ENCODE measurements at places on chromosomes 12 and 14. TPM values are rescaled to one million over a fixed set of nuclear protein-coding genes. Genes with fewer than 3 reads are reported as not detected.

- no peak for DNase-seq
Observed at GRCh38 chr14:30387871-30388270, 171.1 kb upstream of the G2E3 start.

DNA sequence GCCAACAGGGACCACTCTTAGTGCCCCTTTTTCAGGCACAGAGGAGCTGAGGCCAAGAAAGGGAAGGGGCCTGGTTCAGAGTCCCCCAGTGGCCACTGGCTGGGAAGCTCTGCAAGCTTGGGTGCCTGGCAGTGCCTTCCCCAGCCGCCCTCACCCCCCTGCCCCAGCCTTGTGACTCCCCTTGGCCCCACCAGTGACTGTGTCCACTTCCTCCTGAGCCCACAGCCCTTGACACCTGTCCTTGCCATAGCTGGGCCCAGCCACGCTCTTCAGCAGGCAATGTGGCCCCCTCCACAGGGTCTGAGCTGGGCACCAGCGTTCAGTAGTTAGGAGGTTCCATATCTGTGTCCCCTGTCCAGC lies 19.0 kb upstream of the C14orf180 start:
- DNase-seq = no peak

Gene SERPINA12
- not detected for total RNA-seq

GRCh38 chr12:62519043-62519442 lies 52.4 kb downstream of the MON2 start:
- no peak for DNase-seq

GRCh38 chr12:88237954-88238353 lies 95.8 kb downstream of the TMTC3 start:
- no peak for DNase-seq

- no peak for DNase-seq
Observed at GRCh38 chr12:121943926-121944325, 25.5 kb downstream of the CFAP251 start.

GRCh38 chr12:34342048-34342447 lies 319.8 kb downstream of the ALG10 start:
- no peak for DNase-seq

DNA sequence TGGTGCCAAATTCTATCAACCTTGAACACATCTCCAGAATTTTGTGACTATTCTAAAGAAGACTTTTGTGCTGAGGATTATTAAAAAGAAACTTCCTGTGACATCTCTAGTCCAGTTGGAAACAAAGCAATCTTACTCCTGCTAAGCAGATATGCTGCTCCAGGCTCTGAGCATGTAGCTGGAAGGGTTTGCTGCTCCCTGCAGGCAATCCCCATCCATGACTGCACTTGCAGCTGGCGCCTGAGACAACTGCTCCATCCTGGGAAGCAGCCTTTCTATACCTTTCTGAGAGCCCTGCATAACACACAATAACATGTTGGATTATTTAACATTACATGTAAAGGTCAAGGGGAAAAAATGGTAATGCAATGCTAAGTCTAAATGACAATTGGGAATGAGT lies 105.1 kb downstream of the NDUFA12 start:
- no peak for DNase-seq

Gene SPIC
- not detected for total RNA-seq

DNA sequence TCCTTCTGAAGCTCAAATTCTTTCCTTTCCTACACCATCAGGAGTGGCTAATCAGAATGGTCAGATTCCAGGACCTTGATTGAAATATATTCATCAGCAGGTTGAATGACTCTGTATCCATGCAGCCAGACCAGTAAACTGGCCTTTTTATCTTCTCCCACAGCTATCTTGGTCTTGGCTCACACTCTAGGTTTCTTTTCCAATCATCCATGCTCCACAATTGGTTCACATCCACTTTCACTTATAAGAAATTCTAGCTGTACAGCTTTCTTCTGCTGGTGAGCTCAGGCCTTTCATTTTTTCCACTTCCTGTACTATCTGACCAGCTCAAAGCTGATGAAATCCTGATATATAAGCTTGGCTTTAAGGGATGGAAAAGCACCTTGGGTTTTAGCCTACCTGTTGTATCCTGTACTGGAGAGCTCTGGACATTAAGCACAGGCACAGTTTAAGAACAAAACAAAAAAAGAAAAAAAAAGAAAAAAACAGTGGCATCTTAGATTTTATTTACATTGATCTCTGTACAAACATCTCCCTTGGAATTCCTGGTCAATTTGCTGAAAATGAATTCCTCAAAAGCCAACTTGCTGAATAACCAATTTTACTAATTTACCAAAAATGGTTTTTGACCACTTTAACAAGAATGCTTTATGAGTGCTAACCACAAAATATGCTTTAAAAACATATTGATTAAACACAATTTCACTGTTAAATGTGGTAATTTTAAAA lies 91.6 kb upstream of the PAWR start:
- DNase-seq = no peak

GRCh38 chr12:104805186-104805585 lies 152.9 kb downstream of the SLC41A2 start:
- DNase-seq = no peak

DNA sequence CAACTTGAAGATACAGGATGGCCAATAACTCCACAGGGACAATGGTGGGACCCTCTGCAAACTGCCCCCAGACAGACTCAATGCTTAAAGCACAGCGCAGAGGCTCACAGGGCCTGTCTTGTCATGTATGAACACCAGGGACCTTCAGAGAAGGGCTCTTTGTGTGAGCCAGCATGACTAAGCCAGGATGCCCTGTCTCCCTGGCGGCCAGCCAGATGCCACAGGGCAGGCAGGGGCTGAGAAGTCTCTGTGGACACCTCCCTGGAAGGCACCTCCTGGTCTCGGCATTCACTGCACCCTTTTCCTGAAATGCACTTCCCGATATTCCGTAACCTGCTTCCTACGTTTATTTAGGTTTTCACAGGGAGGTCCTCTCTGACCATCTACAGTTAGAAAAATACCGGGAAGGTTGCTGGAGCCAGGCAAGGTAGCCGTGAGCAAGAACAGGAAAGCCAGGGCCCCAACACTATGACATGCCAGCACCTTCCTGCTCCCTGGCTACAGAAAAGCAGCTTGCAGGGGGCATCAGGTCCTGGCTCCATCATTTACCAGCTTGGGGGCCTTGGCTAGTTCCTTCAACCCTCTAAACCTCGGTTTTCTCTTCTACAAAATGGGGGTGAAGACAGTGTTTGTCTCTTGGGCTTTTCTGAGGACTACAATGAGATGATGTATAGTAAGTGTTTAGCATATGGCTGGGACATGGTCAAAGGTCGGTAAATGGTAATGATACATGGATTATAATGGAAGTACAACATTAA lies 65.0 kb downstream of the PITPNM2 start:
- peak; percentile 40 for DNase-seq

Gene HEATR5A
- 28.0 TPM for total RNA-seq

- DNase-seq = no peak
Observed at GRCh38 chr14:50082784-50083466, 33.4 kb downstream of the VCPKMT start.
